ENCODE measurements at places on chromosomes 2 and 18.

GRCh38 chr2:195490319-195490718 is 166.7 kb upstream of the SLC39A10 start:
- DNase-seq, result no peak

DNA sequence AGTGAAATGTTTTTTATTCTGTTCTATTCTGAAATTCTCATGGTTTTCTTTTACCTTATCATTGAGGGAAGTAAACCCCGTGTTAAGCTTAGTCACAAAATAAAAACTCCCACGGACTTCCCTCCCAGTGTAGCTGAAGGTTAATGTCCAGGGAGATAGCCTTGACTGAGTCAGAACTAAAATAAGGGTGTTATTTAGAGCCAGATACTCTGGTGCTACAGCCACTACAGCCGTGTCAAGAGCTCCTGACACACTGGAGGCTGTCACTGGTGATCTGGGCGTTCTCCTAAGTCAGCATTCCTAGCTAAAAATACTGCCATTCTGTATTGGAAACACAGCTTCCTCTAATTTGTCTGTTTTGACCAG is 82.0 kb upstream of the RANBP2 start:
- DNase-seq, result no peak

DNA sequence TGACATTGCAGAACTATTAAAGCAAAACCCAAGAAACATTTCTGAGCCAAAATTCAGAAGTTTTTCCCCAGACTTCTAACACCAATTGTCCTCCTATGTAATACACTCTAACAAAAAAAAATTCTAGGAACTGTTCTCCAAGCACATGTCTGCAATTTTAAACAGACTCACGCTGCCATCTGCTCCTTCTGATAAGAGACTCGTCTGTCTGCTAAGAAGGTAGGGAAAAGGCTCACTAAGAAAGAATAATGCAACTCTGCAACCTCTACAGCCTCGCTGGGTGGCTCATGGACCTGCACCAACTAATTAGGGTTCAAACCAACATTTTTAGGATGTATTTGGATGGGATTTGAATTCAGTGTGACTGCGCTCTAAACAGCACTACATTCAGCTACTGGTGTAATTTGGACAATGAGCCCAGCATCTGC is 366.5 kb downstream of the DSC3 start:
- DNase-seq, result no peak

DNA sequence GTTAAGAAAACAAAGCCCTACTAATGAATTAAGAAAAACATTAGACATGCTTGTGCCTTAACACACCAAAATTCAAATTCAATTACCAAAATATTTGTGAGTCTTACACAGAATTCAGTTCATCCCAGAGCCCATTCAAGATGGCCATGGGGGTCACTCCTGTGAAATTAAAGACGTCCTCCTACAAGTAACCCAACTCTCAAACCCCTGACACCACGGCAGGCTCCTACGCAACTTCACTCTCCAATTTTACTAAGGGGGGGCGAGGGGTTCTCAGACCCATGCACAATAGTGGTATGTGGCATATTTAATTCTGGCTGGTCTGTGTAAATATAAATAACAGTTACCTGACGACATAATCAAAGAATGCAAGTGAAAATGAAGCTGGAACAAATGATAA is 5.0 kb downstream of the ZNF516 start:
- DNase-seq, result no peak

GRCh38 chr2:101473911-101474701 is 806 bp downstream of the RFX8 start:
- DNase-seq, result peak; percentile 3

DNA sequence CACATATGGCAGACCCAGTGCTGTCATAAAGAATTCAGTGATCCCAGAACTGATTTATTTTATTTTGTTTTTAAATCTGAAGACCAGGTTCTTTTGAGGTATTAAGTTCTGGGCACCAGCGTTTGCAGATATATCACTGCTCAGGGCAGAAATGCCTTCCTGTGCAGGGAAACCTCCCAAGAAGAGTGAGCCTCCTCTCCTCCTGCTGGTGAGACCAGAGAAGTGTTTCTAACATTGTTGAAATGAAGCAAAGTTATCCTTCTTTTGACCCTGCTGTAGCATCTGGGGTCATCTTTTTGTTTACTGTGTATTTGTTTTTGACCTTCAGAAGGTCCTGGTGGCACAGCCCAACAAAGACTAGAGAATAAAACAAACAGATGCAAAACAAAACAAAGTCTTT is 94.0 kb downstream of the AQP4 start:
- no peak for DNase-seq

- DNase-seq, result no peak
These were observed 138.5 kb upstream of the LGALSL start for GRCh38 chr2:64315291-64315960.

DNA sequence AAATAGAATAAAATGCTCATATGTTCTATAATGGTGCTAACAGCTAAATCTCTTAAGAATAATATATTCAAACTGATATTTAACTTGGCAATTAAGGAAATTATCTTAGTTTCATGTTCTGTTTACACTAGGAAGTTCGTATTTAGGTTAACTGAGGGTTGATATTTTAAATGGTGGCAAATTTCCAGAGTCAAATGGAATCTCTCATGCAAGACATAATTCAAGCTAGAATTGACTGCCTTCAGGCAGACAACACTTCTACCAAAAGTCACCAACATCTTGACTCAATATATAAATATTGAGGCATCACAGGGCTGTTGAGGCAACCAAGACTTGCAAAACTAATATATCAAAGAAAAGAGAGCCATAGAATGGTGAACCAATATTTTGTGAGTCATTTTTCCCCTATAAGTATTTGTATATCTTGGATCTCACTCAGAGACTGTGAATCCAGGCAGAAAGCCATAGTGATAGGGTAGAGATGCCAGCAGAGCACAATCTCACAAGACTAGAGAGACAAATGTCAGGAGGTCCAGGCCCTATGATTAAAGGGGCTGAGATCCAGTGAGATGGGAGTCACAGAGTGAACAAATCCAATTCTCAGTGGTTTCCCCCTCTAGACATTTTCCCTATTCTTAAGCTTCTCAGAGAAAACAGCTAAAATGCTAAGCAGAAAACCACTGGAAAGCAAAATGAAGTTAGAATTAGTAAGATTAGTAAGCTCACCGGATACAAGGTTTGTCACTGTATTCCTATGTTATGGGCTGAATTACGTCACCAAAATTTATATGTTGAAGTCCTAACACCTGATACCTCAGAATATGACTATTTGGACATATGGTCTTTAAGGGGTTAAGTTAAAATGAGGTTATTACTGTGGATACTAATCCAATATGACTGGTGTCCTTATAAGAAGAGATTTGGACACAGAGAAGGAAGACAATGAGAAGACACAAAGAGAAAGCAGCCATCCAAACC is 358.2 kb upstream of the UBE2E3 start:
- no peak for DNase-seq

DNA sequence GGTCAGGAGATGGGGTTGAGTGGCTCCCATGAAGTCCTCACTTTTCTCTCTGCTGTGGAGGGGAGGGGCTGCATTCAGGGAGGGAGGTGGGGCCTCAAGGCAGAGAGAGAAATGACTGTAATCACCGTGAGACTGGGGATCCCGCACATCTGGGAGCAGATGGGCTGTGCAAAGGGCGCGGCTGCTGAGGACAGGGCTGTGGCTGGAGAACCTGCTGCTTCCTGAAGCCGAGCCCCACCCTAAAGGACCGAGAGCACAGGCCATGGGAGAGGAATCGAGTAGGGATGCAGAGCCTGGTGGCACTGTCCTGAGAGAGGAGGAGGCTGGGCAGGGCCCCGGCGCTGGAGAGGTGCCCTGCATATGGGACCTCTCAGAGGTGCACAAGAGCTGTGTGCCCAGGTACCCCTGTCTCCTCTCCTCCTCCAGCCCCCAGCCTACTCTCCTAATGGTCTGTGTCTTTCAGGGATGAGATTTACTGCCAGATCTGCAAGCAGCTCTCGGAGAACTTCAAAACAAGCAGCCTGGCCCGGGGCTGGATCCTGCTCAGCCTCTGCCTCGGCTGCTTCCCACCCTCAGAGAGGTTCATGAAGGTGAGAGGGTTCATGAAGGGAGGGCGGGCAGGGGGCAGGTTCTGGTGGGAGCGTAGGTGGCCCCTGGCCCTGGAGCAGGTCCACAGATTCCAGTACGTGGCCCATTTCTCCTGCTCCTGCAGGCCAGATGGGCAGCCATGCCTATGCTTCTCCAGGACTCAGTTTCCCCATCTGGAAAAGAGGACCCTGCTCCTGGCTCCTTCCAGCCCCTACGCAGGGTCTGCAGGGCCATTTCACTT is 25.9 kb upstream of the GPR17 start:
- DNase-seq, result no peak

DNA sequence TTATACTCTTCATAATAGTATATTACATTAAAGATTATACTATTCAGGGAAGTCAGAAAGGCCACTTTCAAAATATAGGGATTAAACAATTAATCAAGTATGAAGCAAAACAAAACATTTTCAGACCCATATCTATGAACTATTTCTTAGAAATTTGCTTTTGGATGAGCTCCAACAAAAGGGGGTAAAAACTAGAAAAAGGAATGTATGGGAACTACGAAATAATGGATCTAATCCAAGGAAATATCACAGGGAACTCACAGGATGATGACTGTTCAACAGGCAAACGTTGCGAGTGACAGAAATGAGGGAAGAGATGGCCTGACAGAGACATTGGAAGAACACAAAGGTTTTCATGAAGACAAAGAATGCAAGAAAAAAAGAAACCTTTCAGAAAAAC is 27.9 kb downstream of the G6PC2 start:
- no peak for DNase-seq

DNA sequence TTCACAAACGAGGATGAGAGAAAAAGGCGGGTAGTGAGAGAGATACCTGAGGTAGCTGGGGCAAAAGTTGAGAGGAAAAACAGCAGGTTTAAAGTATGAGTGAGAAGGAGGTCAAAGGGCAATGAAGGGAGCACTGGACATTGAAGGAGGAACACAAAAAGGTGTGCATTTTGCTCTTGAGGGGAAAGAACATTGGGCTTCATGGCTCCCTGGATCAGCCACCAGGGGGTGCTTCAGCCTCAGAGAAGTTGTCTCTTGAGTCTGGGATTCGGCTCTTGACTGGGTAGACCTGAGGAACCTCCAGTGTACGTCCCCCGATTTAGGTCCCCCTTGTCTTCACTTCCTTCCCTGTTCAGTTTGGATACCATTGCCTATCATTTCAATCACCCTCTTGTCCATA is 128.5 kb downstream of the RAPGEF4 start:
- DNase-seq, result no peak

GRCh38 chr2:10971888-10972260 is 60.1 kb downstream of the KCNF1 start:
- no peak for DNase-seq

DNA sequence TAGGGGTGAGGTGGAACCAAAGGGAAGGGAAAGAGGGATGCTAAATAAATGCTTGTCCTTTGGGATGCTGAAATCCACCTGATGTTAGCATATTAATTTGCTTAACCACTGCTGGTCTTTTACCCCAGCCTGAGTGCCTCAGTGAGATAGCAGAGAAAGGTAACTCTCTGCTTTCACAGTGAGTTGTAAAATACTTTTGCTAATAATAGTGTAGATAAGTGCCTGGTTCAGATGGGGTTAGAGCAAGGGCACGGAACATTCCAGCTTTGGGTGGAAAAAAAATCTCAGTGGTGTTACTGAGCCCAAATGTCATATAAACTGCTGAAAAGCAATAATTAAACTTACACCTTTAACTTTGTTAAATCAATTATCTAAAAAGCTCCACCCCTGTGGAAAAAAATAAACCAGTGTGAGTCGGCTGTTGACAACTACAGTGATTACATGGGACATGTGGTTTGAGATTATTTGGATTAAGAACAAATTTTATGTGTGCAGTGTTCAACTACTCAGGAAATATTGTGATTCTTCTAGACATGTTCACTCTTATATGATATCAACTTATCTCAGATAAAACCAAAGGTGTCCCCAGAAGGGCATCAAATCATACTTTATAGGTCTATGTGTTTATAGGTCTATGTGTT is 21.1 kb upstream of the RND3 start:
- no peak for DNase-seq

GRCh38 chr18:35110554-35111485 is 69.6 kb downstream of the MAPRE2 start:
- no peak for DNase-seq

GRCh38 chr2:239235311-239235710 is 165.5 kb downstream of the HDAC4 start:
- DNase-seq, result no peak

- no peak for DNase-seq
These were observed 17.3 kb upstream of the GATA6 start for GRCh38 chr18:22152093-22152492.

- DNase-seq, result no peak
These were observed 147.7 kb upstream of the DTNA start for GRCh38 chr18:34562252-34562870.

GRCh38 chr2:141554810-141555209 is 576.0 kb downstream of the LRP1B start:
- DNase-seq, result no peak

DNA sequence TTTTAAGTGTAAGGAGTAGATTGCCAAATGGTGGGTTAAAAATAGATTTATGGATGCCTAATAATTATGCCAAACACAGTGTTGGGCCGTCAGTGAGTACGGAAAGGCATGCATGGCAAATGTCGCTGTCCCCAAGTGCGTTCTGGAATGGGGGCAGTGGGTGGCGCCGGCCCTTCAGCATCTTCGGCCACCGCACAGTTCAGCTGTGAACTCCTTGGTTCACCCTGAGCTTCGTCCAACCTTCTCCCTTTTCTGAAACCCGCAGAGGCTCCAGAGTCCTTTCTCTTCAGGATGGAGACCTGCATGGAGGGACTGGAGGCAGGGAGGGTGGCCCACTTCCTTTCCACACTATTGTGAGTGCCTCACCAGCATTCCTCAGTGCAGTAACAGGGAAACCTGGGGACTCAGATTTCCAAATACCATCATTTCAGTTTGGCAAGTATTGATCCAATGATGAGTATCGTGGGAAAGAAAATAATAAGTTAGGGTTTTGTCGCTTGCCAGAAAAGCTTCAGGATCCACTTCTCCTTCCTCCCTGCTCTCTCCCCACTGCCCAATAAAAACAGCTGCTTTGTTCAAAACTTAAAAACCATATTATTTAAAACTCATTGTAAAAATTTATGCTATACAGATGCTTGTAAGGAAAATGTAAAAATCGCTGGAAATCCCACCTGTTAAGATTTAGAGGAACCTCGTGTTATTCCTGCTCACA is 74.6 kb upstream of the TXNDC2 start:
- no peak for DNase-seq

DNA sequence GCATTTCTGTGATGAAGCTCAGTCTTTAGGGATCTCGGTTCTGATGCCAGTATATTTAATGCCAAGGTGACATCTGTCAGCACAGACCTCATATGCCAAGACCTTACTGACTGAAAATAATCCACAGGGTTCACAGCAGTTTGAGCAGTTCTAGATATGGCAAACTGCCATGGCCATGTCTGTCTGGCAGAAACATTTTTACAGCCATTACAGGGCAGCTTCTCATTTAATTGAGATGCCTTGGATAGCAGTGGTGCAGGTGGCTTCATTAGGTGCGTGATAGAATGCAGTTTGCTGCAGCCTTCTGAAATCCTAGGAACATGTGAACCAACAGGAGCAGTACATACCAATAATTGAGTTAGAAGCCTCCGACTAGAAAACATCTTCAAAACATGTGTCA is 510.6 kb downstream of the XIRP2 start:
- no peak for DNase-seq

Data from activated T-helper 1 cell treated with anti-CD3 and anti-CD28 coated beads, Interleukin-2, amount 50 U/mL, for 16 hours (primary cell).